Aorta (tissue), 5 donors: ENCODE measurements at places on chromosomes 7 and 10. TPM values are rescaled to one million over a fixed set of nuclear protein-coding genes. Genes with fewer than 3 reads are reported as not detected.

UCMA gene
- polyA plus RNA-seq, result not detected

SAP25 gene
- polyA plus RNA-seq, result 9.9 TPM

MLXIPL gene
- polyA plus RNA-seq, result 0.23 TPM

LUC7L2 gene
- polyA plus RNA-seq, result 37.4 TPM

PPP3CB gene
- 39.7 TPM for polyA plus RNA-seq

METTL27 gene
- polyA plus RNA-seq, result not detected

BTBD16 gene
- polyA plus RNA-seq, result 2.3 TPM

EVX1 gene
- not detected for polyA plus RNA-seq

ASZ1 gene
- polyA plus RNA-seq, result not detected

MPP7 gene
- polyA plus RNA-seq, result 11.0 TPM

SLC16A9 gene
- 0.25 TPM for polyA plus RNA-seq

SLC25A13 gene
- 9.5 TPM for polyA plus RNA-seq

ZNF365 gene
- polyA plus RNA-seq, result 1.3 TPM

GRCh38 chr10:14736600-14737081, 38.1 kb downstream of the FAM107B start:
- H3K4me1 ChIP-seq, result peaks cover 3% of the 10 kb centered on the region
- no peaks in the 10 kb centered on the region for H3K36me3 ChIP-seq
- DNase-seq, result no peak
- no peak overlapping the region for H3K4me3 ChIP-seq
- H3K27me3 ChIP-seq, result no peaks in the 10 kb centered on the region
- peak overlapping the region; percentile 73 for H3K27ac ChIP-seq

DNA sequence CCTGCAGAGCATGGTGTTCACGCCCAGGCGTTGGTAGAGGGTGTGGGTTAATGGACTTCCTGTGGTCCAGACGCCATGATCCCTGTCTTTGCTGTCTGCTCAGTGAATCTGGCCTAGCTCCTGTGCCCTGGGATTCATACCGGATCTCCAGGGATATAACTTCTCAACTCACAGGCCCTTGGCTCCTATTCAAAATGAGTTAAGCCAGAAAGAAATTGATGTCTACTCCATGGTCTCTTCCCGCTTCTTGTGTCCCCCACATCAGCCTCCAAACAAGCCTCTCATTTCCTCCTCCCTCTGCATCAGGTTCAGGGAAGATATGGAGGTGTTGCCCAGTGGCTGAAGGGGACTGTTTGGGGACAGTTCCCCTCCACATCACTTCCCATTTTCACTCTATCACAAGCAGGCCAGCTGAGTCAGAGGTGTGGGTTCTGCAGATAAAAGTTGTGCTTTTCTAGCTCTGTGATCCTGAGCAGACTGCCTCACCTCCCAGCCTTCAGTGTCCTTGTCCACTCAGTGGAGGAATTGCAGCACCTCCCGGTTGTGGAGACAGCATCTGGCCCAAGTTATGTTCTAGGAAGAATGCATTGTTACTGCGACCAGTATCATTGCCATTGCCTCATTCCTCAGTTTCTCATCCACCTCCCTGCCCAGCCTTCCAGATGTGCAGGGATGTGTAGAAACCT, 22.5 kb downstream of the AKR1E2 start:
- H3K27me3 ChIP-seq, result no peaks in the 10 kb centered on the region
- H3K4me1 ChIP-seq, result no peaks in the 10 kb centered on the region
- no peak for DNase-seq
- no peak overlapping the region for H3K4me3 ChIP-seq

GRCh38 chr10:48417374-48417773, 110.9 kb downstream of the MAPK8 start:
- H3K27me3 ChIP-seq, result no peaks in the 10 kb centered on the region
- H3K36me3 ChIP-seq, result no peaks in the 10 kb centered on the region
- H3K4me3 ChIP-seq, result no peak overlapping the region
- H3K27ac ChIP-seq, result no peak overlapping the region
- H3K4me1 ChIP-seq, result peaks cover 4% of the 10 kb centered on the region
- no peak for DNase-seq

GRCh38 chr10:84603971-84604370, 275.6 kb downstream of the CCSER2 start:
- no peak overlapping the region for H3K27ac ChIP-seq
- no peaks in the 10 kb centered on the region for H3K4me1 ChIP-seq
- no peak overlapping the region for H3K4me3 ChIP-seq

- no peak overlapping the region for H3K27ac ChIP-seq
- H3K4me1 ChIP-seq, result no peaks in the 10 kb centered on the region
Measured at GRCh38 chr7:120735791-120736190, 122.2 kb downstream of the TSPAN12 start.

- H3K4me3 ChIP-seq, result no peak overlapping the region
- H3K27me3 ChIP-seq, result no peaks in the 10 kb centered on the region
- no peaks in the 10 kb centered on the region for H3K36me3 ChIP-seq
- DNase-seq, result no peak
- no peak overlapping the region for H3K27ac ChIP-seq
Measured at GRCh38 chr7:117278040-117278439, 44.8 kb downstream of the WNT2 start.

GRCh38 chr10:77962350-77963146, 36.0 kb upstream of the DLG5 start:
- H3K27me3 ChIP-seq, result no peaks in the 10 kb centered on the region
- H3K36me3 ChIP-seq, result no peaks in the 10 kb centered on the region
- no peaks in the 10 kb centered on the region for H3K4me1 ChIP-seq
- no peak overlapping the region for H3K4me3 ChIP-seq
- no peak overlapping the region for H3K27ac ChIP-seq

DNA sequence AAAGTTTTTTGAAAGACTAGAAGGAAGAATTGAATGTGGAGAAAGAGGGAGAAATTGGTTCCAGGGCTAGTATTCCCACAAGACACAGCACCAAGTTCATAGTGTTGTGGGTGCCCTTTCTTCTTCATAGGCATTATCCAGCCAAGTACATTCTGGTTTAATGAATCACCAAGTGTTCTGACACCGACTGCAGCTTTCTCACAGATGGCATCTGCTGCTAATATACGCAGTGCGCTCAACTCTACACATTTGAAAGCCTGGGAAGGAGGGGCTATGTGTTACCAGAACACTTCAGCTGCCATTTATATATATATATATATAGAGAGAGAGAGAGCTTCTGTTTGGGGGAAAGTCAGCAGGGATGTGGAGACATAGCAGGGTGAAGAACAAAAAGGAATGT, 1168.4 kb downstream of the GATA3 start:
- no peak overlapping the region for H3K4me3 ChIP-seq
- no peaks in the 10 kb centered on the region for H3K36me3 ChIP-seq
- no peaks in the 10 kb centered on the region for H3K4me1 ChIP-seq
- H3K27me3 ChIP-seq, result no peaks in the 10 kb centered on the region
- DNase-seq, result no peak

DNA sequence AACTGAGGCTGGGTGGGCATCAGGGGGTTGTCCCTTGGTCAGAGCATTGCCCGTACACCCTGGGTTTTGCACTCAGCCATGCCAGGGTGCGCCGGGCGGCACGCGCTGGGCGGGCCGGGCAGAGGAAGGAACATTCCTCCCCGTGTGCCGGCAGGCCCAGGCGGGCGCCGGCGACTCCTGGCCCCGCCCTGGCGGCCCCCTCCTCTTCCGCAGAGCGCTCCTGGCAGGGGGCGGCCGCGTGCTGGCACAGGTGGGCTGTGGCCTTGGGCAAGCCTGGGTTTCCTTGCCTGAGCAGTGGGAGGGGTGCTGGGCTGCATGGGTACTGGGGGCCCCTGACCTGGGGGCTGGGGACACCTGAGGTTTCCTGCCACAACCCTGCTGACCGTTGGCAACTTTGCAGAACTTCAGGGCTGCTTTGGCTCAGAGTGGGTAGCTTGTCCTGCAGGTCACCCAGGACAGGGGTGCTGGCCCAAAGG, 3.9 kb downstream of the LFNG start:
- H3K27ac ChIP-seq, result no peak overlapping the region
- H3K27me3 ChIP-seq, result no peaks in the 10 kb centered on the region
- DNase-seq, result no peak
- H3K4me3 ChIP-seq, result no peak overlapping the region

- H3K4me3 ChIP-seq, result no peak overlapping the region
- H3K36me3 ChIP-seq, result no peaks in the 10 kb centered on the region
- no peaks in the 10 kb centered on the region for H3K27me3 ChIP-seq
- DNase-seq, result peak; percentile 75
- H3K27ac ChIP-seq, result no peak overlapping the region
Measured at GRCh38 chr7:98470485-98471240, 69.8 kb upstream of the BAIAP2L1 start.

DNA sequence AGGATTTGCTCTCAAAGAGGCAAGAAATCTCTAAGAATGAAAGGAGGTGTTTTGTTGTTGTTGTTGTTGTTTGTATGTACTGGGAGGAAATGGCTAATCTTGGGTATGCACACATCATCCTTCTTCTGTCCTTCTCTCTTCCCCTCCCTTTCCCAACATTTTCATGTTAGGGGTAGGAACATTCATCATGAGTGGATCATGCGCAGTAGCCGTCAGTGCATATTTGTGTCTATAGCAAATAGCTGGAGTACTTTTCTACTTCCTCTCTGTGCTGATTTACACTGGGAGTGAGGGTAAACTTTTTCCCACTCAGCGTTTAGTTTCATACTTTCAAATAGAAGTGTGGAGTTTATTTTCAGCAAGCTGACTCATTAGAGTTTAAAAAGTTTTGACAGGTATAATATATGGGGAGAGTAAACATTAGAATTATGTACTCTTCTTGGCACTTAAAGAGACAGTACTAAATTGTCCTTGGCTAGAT, 80.5 kb upstream of the PRKG1 start:
- peak overlapping the region; percentile 34 for H3K27ac ChIP-seq
- peak; percentile 72 for DNase-seq
- no peaks in the 10 kb centered on the region for H3K27me3 ChIP-seq
- peak overlapping the region; percentile 94 for H3K4me3 ChIP-seq
- peaks cover 1% of the 10 kb centered on the region for H3K4me1 ChIP-seq
- H3K36me3 ChIP-seq, result no peaks in the 10 kb centered on the region

DNA sequence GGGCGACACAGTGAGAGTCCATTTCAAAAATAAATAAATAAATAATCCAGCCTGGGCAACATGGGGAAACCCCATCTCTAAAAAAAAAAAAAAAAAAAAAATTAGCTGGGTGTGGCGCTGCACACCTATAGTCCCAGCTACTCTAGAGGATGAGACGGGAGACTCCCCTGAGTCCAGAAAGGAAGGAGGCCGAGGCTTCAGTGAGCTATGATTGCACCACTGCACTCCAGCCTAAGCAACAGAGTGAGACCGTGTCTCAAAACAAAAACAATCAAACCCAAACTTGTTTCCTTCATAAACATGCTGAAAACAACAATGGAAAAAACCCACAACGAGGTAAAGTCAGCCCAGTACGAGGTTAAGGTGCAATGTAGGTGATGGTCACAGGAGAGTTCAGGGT, 1.2 kb downstream of the COX19 start:
- no peaks in the 10 kb centered on the region for H3K36me3 ChIP-seq
- peak overlapping the region; percentile 65 for H3K4me3 ChIP-seq
- no peak overlapping the region for H3K27ac ChIP-seq
- H3K27me3 ChIP-seq, result no peaks in the 10 kb centered on the region
- no peak for DNase-seq
- H3K4me1 ChIP-seq, result no peaks in the 10 kb centered on the region

DNA sequence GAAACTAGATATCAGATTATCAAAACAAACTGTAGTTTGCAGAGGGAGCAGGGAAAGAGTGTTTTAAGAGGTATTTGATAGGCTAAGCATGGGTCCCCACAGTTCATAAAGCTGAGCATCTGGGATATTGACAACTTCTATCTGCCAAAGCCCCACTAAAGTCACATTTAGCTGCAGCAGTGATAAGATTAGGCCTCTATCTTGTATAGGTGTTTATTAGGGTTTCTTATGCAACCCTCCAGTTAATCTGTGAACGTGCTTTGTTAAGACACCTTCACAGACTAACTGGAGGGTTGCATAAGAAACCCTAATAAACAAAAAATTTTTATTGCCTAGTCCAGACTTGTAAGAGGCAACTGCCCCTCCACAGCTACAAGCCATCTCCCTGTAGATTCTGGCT, 78.0 kb downstream of the CYP51A1 start:
- no peak for DNase-seq
- peaks cover 2% of the 10 kb centered on the region for H3K4me1 ChIP-seq
- no peaks in the 10 kb centered on the region for H3K36me3 ChIP-seq
- H3K4me3 ChIP-seq, result no peak overlapping the region
- H3K27ac ChIP-seq, result no peak overlapping the region
- H3K27me3 ChIP-seq, result no peaks in the 10 kb centered on the region

GRCh38 chr7:7607010-7607409, 33.5 kb upstream of the UMAD1 start:
- no peak for DNase-seq
- H3K27me3 ChIP-seq, result no peaks in the 10 kb centered on the region
- no peak overlapping the region for H3K27ac ChIP-seq

GRCh38 chr7:31633894-31634494, 53.0 kb upstream of the PPP1R17 start:
- H3K27me3 ChIP-seq, result no peaks in the 10 kb centered on the region
- no peak for DNase-seq
- no peak overlapping the region for H3K27ac ChIP-seq
- H3K4me3 ChIP-seq, result no peak overlapping the region
- H3K36me3 ChIP-seq, result no peaks in the 10 kb centered on the region

DNA sequence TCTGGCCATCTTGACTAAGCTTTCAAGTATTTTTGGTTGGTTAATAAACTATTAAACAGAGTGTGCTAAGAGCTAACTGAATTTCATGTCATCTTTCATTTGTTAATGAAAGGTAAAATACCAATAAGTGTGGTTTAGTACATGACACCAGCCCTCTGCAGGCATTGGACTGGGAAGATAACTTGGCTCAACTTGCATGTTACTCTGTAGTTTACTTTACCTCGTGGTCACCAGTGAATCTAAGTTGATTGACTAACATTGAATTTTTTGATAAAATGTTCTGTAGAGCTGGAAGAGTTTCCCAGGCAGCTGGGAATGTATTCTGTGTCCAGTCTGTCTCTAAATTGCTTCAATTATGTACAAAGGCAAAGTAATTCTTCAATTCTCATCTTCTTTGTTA, 49.9 kb downstream of the ASB4 start:
- no peak overlapping the region for H3K27ac ChIP-seq
- H3K27me3 ChIP-seq, result no peaks in the 10 kb centered on the region
- no peaks in the 10 kb centered on the region for H3K36me3 ChIP-seq
- no peak for DNase-seq
- no peak overlapping the region for H3K4me3 ChIP-seq

DNA sequence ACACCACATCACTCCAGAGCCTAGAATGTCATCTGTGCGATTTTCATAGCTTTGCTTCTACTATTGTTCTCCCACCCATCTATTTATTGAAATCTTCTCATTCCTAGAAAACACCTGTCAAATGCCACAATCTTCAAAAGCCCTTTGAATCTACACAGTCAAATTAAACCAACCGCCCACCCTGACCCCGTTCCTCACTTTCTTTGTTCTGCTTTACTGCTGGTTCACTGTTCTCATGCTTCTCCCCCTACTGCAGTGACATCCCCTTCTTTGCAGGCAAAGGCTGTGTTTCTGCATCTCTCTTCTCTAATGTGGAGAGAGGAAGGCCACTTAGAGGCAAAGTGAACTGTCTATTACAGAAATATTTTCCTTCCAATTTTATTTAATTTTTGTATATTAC, 152.4 kb upstream of the NEBL start:
- no peaks in the 10 kb centered on the region for H3K36me3 ChIP-seq
- no peak overlapping the region for H3K27ac ChIP-seq
- H3K4me1 ChIP-seq, result no peaks in the 10 kb centered on the region
- DNase-seq, result no peak
- H3K27me3 ChIP-seq, result no peaks in the 10 kb centered on the region

GRCh38 chr10:15325944-15326284, 45.2 kb downstream of the FAM171A1 start:
- no peak overlapping the region for H3K27ac ChIP-seq
- DNase-seq, result no peak
- H3K4me1 ChIP-seq, result peaks cover under 1% of the 10 kb centered on the region
- no peaks in the 10 kb centered on the region for H3K36me3 ChIP-seq

GRCh38 chr7:43166686-43167085, 54.2 kb downstream of the HECW1 start:
- peaks cover 2% of the 10 kb centered on the region for H3K27me3 ChIP-seq
- no peaks in the 10 kb centered on the region for H3K36me3 ChIP-seq
- no peak overlapping the region for H3K27ac ChIP-seq
- no peaks in the 10 kb centered on the region for H3K4me1 ChIP-seq
- DNase-seq, result no peak
